G401 (cell line): ENCODE measurements at places on chromosomes 13 and 19. TPM values are rescaled to one million over a fixed set of nuclear protein-coding genes. Genes with fewer than 3 reads are reported as not detected.

Gene SKA3
- total RNA-seq, result 21.1 and 21.9 TPM in 2 replicates

DNA sequence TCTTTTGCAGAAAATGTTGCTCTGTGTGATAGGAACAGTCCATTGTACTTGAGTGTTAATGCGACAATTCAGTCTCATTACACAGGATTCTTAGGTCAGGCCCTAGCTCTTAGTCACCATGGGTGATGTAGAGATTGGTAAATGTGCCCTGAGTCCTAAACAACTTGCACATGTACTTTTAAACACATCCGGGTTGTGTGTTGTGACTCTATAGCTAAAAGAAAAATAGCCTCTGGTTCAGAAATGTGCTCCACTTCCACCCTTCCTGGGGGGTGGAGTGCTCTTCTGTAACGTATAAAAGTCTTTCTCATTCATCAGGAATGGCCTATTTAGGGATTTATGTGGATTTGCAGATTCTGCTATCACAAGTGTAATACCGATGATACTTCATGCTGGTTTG, 5.2 kb downstream of the SPATA13 start:
- DNase-seq, result no peak

DNA sequence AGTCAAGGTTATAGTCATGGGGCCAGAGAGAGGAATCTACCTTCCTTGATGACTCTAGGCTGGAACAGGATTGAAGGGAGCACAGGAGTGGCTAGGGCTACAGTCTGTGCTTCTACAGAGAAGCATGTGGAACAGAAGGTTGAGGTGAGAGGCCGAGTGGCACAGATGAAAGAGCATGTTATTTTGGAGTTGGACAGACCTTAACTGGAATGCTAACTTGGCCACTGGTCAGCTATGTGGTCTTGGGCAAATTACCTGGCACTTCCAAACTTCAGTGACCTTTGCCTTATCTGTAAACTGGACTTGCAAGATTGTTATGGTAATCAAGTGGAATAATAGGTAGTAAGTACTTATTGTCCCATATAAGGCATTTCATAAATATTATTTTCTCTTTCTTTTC, 252.7 kb downstream of the KCNRG start:
- no peak for DNase-seq

Gene UNC13A
- total RNA-seq, result 7.0 and 11.4 TPM in 2 replicates

GRCh38 chr13:61294467-61295191, 121.0 kb downstream of the PCDH20 start:
- DNase-seq, result peak; percentile 15

- DNase-seq, result peak; percentile 64
Observed at GRCh38 chr13:73835138-73835721, 299.0 kb downstream of the KLF12 start.

- DNase-seq, result no peak
Observed at GRCh38 chr19:19997656-19998268, 41.5 kb downstream of the ZNF682 start.
